ENCODE measurements at places on chromosomes 13 and 19. TPM values are rescaled to one million over a fixed set of nuclear protein-coding genes. Genes with fewer than 3 reads are reported as not detected.

DNA sequence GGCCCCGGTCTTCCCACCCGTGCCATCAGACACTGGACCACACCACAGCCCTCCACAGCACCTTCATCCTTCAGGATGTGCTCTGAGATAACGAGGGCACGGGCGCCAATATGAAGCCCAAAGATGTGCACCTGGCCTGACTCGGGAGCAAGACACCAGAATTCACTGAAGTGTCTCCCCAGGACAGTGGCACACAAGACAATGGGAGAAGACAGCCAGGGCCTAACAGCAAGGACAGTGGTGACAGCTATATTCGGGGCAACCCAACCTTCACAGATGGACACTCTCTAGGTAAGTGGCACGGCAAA is 7.2 kb downstream of the DDX39A start:
- DNase-seq: no peak

Gene SYNGR4
- total RNA-seq: not detected

Gene ELSPBP1
- not detected for total RNA-seq

GRCh38 chr13:85828094-85828684 is 29.0 kb upstream of the SLITRK6 start:
- no peak for DNase-seq

Gene LMO7
- total RNA-seq: 239 TPM

GRCh38 chr19:5695649-5696195 is 5.6 kb downstream of the RPL36 start:
- no peak for DNase-seq

Measured in osteocyte (in vitro differentiated cells).